ENCODE measurements at places on chromosomes 4 and X.

DNA sequence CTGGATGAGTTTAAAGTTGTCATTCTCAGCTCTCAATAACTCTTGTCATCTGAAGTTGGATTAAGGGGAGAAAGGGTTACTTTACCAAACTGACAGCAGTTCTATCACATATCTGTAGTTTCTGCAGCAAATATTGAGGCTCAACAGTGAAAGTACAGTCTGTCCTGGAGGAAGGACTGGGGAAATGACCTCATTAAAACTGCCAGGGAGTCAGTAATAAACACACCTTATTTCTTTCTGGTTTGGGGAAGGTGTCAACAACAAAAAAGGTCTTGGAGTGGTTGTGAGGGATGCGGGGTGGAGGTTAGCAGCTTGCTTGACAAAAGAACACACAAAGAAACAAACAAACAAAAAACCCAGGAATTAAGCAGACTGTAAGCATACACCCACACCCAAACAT, 1418.0 kb downstream of the STIM2 start:
- no peak for DNase-seq

- DNase-seq = no peak
Measured at GRCh38 chr4:32102896-32103295, 1382.7 kb downstream of the PCDH7 start.

DNA sequence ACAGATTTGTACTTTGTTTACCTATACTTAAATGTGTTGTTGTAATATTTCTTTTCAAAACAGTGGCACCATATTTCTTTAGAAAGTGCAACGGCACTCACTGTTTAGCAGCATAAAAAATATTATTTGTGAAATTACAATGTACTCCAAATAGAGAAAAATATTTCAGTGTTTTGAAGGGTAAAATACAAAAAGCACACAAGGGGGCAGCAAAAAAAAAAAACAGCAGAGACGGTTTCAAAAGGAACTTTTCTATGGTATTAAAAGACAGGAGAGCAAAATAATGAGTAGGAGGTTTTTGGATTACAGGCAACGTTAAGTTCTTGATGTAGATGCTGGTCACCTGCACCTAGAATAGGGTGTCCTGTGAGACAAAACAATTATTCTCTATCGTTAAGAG, 2.0 kb downstream of the NUDT11 start:
- no peak for DNase-seq

GRCh38 chr4:15034071-15034764, 31.9 kb downstream of the CPEB2 start:
- no peak for DNase-seq

GRCh38 chrX:100680756-100681155, 36.8 kb downstream of the SRPX2 start:
- no peak for DNase-seq

DNA sequence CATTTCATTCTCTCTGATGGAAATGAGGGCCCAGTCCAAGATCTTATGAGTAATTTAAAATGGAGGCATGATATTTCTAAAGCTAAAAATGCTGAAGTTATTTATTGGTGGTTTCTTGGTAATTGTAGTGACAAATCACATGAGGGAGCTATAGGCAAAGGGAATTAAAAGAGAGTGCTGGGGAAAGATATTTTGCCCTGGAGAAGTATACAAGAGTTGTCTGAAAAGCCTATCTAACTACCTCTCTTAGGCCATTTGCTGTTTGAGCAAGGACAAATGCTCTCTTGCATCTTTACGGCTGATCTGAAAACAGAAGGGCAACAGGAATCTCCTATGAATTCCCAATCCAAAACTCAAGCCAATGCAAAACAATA, 89.4 kb downstream of the FMR1NB start:
- no peak for DNase-seq

DNA sequence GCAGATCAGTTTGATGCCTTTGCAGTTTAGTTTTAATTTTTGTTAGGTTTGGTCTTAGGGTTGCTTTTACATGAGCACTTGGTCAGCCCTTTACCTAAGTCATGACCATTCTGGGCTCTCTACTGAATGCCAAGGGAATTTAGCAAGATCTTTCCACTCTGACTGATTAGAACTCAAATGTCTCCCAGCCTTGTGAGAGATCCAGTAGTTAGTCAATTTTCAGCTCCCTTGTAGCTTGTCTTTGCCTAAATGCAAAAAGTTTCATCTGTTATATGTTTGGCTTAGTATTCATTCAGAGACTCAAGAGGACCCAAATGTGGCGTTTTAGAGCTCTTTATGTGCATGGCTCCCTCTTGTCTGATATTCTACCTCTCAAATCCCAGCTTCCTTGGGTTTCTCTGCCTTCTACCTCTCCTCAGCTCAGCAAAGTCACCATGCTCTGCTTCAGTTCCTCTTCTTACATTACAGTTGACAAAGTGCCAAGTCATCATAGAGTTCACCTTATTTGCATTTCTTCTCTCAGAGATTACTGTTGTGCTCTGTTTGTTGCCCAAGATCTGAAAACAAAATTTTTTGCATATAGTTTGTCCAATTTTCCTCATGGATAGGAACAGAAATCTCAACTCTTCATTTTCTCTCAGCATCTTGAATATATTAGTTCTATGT, 17.5 kb upstream of the JAKMIP1 start:
- DNase-seq = no peak

- no peak for DNase-seq
Measured at GRCh38 chr4:156705311-156705710, 266.3 kb downstream of the PDGFC start.

Measured in stimulated activated CD4-positive, alpha-beta T cell treated with anti-CD3 and anti-CD28 coated beads, Interleukin-1b, Interleukin-23, amount 100 ng/mL, for 4 hours (primary cell).